SW 1271 (cell line): ENCODE measurements at places on chromosomes 5 and 9.
A peak's percentile ranks its signal among the peaks of the same experiment; 100 is the strongest.

DNA sequence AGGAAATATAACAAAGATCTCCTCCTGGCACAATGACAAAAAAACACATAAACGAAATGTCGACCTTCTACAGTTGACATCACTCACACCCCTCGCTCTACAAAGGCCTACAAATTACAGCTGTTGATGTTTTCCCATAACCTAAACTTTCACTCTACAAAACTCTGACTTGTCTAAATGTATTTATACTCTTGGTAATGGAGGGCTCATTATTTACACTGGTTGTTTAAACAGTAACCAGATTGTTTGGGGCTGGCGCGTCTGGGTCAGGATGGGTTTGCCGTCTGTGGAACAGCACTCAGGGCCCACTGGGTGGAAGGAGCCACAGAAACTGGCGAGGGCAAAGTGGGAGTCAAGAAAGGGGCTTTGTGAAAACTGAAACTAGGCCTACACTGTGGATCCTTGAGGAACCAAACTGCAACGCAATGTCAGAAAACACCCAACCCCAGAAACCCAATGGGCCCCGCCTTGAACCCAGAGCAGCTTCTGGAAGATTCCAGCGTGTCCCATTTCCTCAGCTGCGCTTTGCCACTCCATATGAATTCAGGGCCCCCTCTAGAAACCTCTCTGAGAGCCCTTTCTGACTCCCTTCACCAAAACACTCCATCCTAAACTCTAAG is 136.7 kb downstream of the ROR2 start:
- DNase-seq = no peak

DNA sequence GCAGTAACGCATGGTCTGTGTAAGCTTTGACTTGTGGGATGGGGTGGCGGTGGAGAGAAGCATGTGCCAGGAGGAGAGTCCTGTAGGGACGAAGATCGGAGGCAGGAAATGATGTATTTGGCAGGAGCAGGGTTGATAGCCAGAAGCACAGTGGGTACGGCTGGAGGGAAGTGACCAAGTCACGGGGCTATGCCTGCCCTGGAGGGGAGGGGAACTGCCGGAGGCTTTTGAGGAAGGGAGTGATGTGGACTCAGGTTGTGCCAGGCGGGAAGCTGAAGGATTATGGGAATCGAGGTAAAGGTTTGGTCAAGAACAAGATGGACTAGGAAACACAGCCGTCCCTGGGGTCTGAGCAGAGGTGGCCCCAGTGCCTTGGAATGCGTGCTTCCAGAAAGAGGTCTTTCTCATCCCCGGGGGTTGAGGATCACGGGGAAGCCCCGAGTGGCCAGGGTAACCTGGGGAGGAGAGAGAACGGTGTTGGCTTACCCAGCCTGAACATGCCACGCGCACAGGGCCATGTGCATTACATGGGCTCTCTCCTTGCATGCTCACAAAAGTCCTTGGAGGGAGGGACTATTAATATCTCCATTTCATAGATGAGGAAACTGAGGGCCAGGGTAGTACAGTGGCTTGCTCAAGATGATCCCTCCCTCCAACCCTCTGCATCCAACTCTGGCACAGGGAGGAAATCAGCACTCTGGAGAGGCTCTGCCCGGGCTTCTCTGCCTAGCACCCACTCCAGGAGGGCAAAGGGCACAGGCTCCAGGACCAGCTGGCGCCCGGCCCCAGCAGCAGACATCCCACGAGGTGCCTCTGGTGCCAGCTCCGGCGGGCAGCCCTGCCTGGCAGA is 253.8 kb downstream of the PBX3 start:
- no peak for DNase-seq

DNA sequence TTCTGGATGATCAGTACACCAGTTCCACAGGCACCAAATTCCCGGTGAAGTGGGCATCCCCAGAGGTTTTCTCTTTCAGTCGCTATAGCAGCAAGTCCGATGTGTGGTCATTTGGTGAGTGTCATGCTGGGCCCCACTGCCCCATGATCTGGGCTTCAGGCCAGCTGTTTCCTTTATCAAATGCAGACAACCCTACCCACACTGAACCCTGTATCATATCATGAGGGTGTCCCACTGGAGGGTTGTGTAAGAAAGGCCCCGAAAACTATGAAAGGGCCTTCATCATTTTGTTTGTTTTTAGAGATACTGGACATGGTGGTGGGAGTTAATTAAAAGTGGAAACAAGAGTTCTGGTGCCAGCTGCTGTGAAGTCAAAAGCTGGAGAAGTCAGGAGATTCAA is 20.0 kb upstream of the CYFIP2 start:
- DNase-seq = no peak

DNA sequence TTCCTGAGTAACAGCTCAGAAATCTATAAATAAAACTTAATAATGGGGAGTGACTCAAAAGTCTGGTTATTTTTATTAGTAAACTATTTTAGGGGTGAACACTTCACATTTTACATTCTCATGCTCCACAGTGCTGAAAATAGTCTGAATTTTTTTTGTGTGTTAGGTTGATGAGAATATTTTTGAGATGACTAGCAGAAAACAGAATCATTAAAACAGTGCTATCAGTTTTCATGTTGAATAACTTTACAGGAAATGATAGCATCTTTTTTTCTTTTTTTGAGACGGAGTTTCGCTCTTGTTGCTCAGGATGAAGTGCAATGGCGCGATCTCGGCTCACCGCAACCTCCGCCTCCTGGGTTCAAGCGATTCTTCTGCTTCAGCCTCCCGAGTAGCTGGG is 60.3 kb downstream of the TMC1 start:
- DNase-seq = no peak

GRCh38 chr9:87381050-87381711 is 116.5 kb upstream of the DAPK1 start:
- no peak for DNase-seq

DNA sequence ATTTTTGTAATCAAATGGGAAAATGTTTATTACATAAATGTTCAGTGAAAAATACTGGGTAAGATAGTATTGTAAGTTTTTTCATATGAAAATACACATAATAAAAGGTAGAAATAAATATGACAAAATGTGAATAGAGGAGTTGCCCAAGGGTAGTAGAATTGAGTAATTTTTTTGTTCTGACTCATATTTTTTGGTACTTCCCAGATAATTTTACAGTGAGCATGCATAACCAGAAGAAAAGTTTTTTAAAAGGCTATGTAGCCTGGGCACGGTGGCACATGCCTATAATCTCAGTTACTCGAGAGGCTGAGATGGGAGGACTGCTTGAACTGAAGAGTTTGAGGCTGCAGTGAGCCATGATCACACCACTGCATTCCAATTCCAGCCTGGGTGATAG is 116.9 kb downstream of the PIP5K1B start:
- DNase-seq = no peak

DNA sequence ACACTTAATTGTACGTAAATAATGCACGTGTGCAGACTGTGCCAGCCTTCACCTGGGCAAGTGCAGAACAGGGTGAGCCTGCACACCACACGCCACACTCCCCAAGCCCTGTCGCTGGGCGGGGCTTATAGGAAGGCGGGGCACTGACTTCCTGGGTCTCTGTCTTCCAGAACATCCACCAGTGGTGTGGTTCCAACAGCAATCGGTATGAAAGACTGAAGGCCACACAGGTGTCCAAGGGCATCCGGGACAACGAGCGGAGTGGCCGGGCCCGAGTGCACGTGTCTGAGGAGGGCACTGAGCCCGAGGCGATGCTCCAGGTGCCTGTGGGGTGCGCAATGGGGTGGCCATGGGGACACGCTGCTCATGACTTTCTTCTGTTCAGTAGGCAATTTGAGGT is 44.2 kb downstream of the GSN start:
- DNase-seq = no peak

GRCh38 chr5:103562453-103563157 is at the start of gene NUDT12:
NUDT12 (minus strand) TSS chr5:103562789; CDS start chr5:103560248, 2,541 bp downstream.
- peak; percentile 87 for DNase-seq

DNA sequence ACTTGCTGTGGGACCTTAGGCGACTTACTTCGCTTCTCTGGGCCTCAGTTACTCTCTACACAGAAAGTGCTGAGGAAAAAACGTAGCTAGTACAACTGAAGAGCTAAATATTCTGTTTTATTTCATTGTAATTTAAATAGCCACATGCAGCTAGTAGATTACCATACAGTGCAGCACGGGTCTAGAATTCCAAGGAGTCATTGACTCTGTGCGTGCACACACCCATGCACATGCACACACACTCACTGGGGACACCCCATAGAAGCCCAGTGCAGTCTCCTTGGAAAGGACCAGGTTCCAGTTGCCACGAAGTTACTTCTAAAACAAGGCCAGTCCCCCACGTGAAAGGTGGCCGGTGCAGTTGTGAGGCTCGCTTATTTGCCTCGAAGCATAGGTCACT is 17.0 kb downstream of the URM1 start:
- no peak for DNase-seq

GRCh38 chr5:151096001-151096373 is 15.2 kb upstream of the TNIP1 start:
- no peak for DNase-seq

GRCh38 chr9:98323831-98324135 is 68.3 kb upstream of the TBC1D2 start:
- no peak for DNase-seq

GRCh38 chr9:15289603-15290002 is 17.4 kb downstream of the TTC39B start:
- DNase-seq = no peak

- peak; percentile 81 for DNase-seq
These were observed 118.8 kb downstream of the CDC42SE2 start for GRCh38 chr5:131382407-131383395.

DNA sequence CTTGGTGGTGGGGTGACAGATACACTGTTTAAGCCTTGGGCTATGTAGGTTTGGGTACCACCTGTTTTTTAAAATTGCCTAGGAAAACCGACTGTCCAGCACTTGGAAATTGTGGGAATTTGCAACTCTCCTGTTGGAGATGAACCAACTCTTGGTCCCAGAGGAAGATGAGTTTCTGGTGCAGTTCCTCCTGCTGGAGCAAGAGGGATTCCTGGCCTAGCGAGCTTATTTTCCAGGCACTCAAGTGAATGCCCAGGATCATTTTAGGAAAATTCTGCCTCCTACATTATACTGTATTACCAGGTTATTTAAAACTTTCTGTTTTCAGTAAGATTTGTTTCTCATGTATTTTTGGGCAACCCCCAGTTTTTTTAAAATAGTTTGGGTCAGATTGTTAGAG is 33.7 kb downstream of the AP3S1 start:
- no peak for DNase-seq

DNA sequence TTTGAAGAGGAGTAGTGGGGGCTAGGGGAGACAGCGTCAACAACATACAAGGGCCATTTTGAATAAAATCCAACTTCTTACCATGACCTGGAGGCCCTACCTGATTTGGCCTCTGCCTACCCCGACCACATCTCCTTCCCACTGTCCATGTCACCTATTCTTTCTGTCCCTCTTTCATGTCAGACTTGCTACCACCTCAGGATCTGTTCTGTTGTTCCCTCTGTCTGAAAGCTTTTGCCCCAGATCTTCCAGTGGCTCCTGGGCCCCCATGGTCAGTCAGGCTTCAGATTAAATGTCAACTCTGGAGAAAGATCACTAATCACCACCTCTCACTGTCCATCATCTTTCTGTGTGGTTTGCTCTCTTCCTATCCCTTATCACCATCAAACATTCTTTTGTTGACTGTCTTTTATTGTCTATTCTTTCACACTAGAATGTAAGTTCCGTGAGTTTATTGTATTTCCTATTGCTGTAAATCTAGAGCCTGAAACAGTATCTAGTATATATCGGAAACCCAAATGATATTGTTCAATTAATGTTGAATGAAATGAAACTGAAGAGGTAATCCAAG is 31.2 kb upstream of the APC start:
- DNase-seq = no peak

DNA sequence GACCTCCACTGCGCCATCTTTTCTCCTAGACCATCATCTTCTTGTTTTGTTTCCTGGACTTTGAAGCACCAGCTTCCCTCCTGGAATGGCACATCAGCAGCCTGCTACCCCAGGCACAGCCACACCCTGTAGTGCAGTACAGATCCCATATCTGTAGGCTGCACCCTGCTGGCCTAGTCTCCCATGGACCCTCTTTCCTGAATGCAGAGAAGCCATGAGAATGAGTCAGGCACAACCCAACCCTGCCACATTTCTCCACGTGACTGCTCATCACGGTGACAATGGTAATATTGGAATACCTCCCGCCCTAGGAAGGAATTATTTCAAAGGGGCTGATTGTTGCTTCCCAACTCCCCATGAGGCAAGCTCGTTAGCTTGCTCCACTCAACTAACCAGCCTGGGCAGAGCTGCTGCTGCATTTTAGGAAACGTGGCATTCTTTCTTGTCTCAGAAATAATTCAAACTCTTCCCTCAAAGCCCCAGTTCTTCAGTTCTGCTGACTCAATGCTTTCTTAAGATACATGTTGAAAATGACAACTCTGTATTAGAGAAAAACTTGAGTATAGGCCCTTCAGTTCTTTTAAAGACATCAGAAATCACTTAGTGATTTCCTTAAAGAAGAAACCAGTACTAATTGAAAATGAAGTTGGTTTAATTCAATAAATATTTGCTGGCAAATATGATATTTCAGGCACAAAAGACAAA is 328.1 kb downstream of the MLLT3 start:
- no peak for DNase-seq

GRCh38 chr5:72658161-72658560 is 151.0 kb upstream of the ZNF366 start:
- no peak for DNase-seq

DNA sequence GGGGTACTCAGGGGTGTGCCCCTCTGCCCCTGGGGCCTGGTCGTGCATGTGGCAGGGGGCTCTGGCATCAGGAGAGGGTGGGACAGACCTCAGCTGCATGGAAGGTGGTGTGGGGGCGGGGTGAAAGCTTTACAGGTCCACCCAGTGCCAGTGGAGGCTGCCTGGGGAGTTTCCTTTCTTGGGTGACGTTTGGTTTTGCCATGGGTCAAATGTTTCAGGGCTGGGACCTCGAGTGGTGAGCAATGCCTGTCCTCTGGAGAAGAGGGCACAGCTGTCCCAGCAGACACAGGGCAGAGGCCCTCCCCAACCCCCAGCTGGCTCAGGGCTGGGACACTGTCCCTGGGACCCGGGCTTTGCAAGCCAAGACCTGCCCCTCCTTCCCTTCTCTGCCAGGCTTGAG is 3.6 kb downstream of the RXRA start:
- no peak for DNase-seq

DNA sequence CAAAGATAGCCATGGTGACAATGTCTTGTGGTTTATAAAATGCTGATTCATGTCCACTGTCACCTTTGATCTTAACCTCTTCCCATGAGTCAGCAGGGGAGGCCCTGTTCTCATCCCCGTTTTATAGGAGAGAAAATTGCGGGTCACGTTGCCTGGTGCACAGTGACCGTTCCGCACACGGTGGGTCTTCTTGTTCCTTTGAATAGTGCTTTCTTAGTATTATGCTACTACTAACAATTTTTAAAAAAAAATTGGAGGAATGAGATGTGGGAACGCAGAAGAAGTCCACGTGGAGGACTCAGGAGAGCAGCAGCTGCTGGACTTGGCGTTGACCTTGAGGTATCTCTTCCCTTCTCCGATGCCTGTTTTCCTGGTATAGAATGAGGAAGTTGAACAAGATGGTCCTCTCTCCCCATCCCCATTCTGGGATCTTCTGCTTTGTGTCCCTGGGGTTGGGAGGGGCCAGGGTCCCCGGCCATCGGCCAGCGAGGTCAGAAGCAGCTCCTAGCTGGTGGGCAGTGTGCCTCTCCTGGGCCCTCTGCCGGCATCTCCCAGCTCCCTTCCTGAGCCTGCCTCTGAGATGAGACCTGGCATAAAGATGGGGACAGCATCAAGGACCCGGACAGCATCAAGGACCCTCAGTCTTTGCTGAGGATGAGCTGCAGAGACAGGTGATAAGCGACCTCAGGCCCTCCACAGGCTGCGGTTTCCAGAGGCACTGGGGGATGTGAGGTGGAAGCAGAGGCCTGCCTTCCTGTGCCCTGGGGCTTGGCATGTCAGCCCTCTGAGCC is 143.9 kb downstream of the C9orf50 start:
- DNase-seq = no peak

GRCh38 chr9:74499770-74500583 is 2.8 kb downstream of the RORB start:
- DNase-seq = no peak
